ENCODE measurements at places on chromosomes 6 and 20.
A peak's percentile ranks its signal among the peaks of the same experiment; 100 is the strongest.

GRCh38 chr20:6838181-6838826 is 70.8 kb downstream of the BMP2 start:
- DNase-seq = no peak

DNA sequence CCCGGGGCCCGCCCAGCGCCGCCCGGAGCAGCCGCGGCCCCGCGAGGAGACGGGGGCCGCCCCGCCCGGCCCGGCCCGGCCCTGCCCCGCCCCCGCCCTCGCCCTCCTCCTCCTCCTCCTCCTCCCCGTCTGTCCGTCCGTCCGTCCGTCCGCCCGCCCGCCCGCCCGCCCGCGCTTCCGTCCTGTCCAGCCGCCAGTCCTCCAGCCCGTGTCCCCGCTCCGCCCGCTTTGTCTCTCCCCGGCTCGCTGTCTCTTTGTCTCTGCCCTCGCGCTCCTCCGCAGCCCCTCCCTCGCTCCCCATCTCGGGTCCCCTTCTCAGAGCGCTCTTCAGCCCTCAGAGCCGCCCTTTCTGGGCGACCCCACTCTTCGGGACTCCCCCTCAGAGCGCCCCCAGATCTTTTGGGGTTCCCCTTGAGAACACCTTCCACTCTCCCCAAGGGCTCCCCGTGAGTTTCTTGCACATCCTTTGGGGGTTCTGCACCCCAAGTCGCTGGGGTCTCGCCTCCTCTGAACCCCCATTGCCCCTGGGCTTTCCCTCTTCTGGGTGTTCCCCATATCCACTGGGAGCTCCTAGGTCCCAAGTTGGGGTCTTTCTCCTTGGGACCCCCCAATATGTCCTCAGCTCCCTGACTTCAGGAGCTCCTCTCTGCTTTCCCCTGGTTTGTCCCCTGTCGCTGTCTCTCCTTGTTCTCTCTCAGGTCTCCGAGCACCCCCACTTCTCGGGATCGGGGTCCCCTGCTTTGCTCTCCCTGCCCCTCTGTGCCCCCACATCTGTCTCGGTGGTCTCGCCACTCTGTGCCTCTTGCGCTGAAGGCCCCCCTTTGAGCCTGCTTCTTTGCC is 79.5 kb upstream of the MYL9 start:
- DNase-seq = no peak

- no peak for DNase-seq
Measured at GRCh38 chr6:20402092-20402341, 338 bp downstream of the E2F3 start.

- DNase-seq = no peak
Measured at GRCh38 chr20:53408691-53409446, 184.8 kb downstream of the ZNF217 start.

GRCh38 chr20:20019123-20019522 is 2.0 kb downstream of the NAA20 start:
- no peak for DNase-seq

DNA sequence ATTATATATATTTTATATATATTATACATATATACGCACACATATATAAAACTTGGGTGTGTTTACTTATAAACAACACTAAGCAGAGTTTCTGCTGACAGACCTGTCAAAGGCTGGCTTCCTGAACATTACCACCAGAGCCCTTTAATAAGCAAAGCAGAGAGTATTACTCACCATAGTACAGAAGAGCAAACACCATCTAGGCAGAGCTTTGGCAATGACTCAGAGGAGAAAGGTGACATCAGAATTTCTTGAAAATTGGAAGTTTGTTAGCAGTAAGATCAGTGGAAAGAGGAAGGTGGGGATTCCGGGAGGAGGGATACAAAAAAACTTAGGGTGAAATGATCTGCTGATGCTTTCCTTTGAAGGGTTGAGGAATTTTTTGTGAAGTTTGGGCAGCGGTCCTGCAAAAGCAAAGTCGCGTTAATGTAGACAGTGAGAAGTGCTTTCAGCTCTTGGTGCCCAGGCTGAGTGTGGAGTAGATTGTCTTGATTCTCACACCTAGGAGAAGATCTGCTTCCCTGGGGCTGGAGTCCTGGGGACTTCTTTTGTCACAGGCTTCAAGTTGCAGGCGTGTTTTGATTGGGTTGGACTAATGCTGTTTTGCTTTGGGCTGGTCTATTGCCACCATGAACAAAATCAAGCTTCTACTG is 109.6 kb upstream of the BACH2 start:
- DNase-seq = no peak

DNA sequence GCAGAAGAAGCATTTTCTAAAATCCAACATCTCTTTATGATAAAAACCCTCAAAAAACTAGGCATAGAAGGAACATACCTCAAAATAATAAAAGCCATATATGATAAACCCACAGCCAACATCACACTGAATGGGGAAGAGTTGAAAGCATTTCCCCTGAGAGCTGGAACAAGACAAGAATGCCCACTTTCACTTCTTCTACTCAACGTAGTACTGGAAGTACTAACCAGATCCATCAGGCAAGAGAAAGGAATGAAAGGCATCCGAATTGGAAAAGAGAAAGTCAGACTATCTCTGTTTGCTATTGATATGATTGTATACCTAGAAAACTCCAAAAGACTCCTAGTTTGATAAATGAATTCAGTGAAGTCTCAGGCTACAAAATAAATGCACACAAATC is 7.9 kb upstream of the CDK19 start:
- DNase-seq = no peak

GRCh38 chr6:134610411-134610810 is 292.5 kb upstream of the SGK1 start:
- DNase-seq = no peak

- DNase-seq = no peak
Measured at GRCh38 chr6:107870381-107870780, 46.3 kb upstream of the SCML4 start.

- DNase-seq = no peak
Measured at GRCh38 chr20:21640556-21640955, 64.9 kb upstream of the PAX1 start.

DNA sequence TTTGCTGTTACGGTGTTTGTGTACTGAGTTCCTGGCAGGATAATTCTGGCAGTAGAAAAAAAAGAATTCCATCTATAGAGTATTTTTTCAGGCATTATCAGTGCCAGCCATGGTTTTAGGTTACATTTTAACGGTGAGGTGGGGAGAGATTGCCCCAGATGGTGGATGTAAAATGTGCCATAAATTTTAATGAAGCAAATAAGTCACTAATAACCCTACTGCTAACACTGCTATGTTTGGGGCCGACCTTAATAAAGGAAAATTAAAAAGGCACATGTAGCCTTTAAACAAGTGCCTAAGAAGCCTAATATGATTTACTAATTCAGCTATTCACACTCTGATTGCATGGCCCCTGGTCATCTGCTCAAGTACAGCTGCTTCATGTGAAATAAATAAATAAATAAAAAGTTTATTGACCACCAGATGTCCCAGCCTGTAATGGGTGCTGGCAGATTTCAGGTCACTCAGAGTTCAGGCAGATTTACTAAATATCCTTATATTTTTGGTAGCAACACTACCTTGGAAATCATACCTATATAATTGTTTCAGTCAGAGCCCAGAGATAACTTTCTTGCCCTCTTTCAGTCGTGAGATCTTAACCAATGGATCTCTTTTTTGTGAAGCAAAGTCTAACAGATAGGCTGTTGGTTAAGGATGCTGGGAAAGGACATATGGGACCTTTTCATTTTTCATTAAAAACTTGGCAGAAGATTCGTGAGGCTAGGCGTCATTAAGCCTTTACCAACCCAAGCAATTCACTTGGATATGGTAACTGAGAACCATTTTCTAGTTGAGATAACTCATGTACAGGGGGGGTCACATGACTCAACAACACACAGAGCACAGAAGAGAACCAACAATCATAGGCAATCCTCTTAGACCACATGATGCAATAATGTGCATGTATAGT is 495.0 kb upstream of the NRSN1 start:
- no peak for DNase-seq

DNA sequence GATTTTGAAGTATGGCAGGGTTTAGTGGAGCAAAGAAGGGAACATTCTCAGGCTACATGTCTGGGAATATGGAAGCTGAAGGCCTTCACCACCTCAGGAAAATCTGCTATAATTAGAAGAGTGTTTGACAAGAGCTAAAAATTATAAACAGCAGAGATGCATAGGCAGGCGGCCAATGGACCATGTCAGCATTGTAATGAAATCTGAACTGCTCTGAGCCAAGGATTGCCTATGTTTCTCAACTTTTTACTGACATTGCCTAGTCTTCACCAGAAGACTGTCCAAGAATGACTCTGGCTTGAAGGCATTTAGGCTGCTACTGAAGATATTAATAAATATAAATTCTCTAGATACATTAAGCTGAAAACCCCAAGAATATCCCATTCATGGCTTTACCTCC is 84.1 kb downstream of the C6orf52 start:
- DNase-seq = peak; percentile 18

- peak; percentile 53 for DNase-seq
Measured at GRCh38 chr6:125983246-125983945, 2.9 kb upstream of the TRMT11 start.

DNA sequence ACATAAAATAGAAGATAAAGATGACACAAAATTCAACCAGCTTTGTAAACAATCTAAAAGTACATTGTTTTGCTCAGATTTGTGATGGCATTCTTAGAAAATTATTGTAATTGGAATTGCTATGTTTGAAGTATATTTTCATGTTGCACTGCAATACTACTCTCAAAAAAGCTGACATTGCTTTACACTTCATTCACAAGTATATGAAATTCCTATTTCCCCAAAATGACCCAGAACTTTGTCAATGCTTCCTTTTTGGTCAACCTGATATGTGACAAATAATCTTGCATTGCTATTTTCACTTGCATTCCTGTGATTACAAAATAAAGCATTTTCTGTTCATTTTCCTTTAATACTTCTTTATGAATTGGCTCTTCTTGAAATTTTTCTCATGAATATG is 104.1 kb upstream of the BMP5 start:
- DNase-seq = no peak

- DNase-seq = no peak
Measured at GRCh38 chr6:47057830-47058540, 15.9 kb upstream of the ADGRF1 start.

DNA sequence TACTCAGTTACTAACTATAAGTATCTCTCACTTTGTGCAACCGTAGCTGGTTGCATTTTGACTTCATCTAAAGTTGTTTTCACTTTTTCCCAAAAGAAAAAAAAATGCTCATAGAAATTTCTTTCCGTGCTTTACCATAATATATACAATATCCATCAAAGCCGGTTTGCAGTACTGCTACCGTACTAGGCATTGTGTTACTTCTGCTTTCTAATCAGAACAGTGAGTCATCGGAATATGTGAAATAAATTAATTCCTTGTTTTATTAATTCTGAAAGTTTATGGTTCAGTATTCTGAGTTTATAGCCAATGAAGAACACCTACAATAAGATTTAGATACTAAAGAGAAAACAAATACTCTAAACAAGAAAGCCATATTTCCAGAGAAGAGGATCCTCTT is 72.5 kb downstream of the TNFRSF21 start:
- DNase-seq = no peak

- no peak for DNase-seq
Measured at GRCh38 chr6:82971877-82972460, 93.7 kb downstream of the UBE3D start.

- DNase-seq = no peak
Measured at GRCh38 chr6:155313602-155314091, 637 bp downstream of the TFB1M start.

DNA sequence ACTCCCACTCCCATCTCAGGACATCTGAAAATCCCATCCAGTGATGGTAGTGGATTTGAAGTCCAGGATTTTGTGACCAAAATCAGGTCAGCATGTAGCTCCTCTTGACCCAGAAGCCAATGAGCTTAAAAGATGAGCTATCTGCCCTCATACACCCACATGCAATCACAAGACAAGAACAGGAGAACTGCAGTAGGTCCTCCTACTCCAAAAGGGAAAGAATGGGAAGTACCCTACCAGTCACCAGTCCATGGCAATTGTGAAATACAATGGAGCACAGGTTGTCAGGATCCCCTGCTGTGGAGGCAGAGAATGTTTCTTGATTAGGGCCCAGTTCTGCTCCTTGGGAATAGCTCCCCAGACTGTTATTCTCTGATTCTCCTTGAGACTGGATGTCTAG is 347.3 kb upstream of the CNR1 start:
- DNase-seq = no peak

GRCh38 chr6:151179321-151179720 is 60.4 kb upstream of the AKAP12 start:
- peak; percentile 45 for DNase-seq

- no peak for DNase-seq
Measured at GRCh38 chr6:133165235-133165634, 75.9 kb upstream of the EYA4 start.

- no peak for DNase-seq
Measured at GRCh38 chr6:85911067-85911466, 268.4 kb upstream of the SYNCRIP start.

DNA sequence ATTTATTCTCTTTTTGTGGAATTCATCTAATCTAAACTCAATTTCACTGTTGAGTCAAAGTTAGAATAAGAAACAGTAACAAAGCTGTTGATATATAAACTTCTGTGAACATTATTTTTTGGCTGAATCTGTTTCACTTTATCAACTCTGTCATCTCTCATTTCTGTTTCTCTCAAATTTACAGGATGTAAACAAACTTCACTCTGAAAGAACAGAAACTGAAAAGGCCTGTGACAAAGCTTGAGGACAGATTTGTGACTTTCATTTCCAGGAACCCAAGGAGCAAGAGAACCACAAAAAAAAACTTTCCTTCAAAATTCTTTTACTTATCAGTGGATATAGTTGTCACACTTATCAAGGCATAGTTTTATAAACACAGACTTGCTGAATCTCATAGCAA is 447.9 kb upstream of the OPRM1 start:
- no peak for DNase-seq

DNA sequence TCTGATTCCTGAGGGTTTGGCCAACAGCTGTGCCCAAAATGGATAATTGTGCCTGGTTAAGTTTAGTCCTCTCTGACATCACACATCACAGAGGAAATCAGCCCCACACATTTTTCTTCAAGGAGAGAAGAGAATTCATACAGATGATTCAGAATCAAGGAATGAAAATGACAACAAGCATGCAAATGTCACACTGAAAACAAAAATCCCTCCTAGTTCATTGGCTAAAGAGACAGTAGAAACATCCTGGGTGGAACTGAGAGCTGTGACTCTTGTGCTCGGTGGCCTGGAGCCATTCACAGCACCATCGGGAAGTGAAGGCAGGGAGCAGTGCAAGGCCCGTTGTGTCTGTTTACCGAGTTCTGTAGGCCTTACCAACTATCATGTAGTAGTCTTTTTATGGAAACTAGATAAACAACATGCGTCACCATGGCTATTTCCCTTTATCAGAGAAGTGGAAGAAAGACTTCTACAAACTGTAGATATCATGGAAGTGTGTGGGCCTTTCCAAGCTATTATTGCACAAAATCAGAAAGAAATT is 81.7 kb upstream of the TENT5A start:
- peak; percentile 92 for DNase-seq

GRCh38 chr6:170403451-170403850 is 96.9 kb downstream of the FAM120B start:
- DNase-seq = no peak

DNA sequence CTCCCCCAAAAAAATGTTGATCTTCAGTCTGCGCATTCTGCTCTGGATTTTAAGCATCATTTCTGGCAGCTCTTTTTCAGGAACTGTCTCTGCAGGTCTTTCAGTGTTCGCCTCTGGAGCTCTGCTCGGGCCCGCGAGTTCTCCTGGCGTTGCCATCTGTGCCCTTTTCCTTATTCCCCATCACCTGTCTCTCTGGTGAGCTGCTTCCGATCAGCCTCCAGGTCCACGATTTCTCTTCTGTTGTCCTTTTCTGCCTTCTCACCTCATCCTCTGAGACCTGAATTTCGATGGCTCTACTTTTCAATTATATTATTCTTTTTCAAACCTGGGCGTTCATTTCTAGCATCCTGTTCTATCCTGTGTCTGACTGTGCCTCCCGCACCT is 590 bp upstream of the MAP1LC3A start:
- no peak for DNase-seq

- no peak for DNase-seq
Measured at GRCh38 chr20:59386809-59387208, 86.4 kb downstream of the EDN3 start.
